Activated CD8-positive, alpha-beta memory T cell treated with anti-CD3 and anti-CD28 coated beads for 1 hour (primary cell): ENCODE measurements at places on chromosomes 13 and 19.

DNA sequence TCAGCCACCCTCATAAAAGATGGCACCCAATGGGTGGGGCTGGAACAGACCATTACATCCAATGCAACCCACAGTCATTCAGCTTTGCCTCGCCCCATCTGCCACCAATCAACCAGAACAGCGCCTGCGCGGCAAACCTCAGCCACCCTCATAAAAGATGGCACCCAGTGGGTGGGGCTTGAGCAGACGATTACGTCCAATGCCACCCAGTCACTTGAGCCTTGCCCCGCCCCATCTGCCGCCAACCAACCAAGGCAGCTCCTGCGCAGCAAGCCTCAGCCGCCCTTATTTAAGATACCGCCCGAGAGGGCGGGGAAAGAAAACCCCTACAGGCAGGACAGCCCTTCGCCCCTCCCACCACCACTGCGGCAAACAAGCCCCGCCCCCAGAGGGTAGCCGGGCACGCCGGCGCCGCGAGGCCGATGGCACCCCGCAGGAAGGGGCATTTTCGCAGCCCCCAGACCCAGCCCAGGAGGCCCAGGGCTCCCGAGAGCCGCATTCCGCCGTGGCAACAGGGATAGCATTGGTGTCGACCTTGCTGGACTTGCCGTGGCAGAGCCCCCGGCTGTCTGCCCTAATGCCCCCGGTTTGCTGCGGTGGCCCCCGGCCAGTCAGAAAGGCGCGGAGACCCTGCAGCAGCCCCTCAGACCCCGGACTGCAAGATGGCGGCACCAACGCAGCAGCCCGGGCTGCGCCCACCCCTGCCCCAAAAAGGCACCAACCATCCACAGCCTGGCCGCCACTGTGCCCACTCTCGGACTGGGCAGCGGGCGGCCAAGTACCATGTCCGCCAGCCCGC lies 675 bp downstream of the PEG3 start:
- DNase-seq = no peak

GRCh38 chr19:56351208-56351607 lies 36.6 kb upstream of the ZSCAN5A start:
- DNase-seq = no peak

GRCh38 chr13:99731747-99732146 lies 230.5 kb downstream of the TM9SF2 start:
- no peak for DNase-seq

DNA sequence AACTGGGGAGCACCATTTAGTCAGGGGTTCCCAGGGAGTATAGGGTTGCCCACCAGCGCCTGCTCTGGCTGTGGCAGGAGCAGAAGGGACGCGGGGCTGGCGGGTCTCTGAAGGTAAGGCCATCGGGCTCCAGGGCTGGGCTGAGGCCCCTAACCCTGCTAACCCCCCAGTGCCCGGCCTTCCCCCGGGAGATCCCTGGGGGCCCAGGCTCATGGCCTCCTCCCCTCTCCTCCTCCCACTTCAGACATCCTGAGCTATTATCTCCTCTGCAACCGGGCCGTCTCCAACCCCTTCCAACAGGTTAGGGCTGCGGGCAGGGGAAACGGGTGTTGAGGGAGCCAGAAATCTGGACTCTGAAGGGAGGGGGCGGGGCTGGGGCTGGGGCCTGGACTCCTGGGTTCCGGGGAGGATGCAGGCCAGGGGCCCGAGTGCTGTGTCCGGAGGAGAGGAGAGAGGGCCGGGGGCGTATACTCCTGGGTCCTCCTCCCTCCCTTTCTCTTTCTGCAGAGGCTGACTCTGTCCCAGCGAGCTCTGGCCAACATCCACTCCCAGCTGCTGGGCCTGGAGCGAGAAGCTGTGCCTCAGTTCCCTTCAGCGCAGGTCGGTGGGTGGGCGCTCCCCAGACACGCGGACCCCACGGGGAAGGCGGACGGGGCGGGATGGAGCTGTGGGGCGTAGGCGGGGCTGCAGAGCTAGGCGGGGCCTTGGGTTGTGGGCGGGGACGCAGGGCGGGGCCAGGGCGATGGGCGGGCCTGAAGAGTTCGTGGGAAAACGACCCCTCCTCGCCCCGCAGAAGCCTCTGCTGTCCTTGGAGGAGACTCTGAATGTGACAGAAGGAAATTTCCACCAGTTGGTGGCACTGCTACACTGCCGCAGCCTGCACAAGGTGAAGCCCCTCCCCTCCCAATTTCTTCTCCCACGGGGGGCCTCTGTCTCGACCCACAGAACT lies 15.3 kb downstream of the TTYH1 start:
- peak; percentile 17 for DNase-seq

- DNase-seq = no peak
Observed at GRCh38 chr13:22027566-22027965, 356.7 kb downstream of the FGF9 start.

DNA sequence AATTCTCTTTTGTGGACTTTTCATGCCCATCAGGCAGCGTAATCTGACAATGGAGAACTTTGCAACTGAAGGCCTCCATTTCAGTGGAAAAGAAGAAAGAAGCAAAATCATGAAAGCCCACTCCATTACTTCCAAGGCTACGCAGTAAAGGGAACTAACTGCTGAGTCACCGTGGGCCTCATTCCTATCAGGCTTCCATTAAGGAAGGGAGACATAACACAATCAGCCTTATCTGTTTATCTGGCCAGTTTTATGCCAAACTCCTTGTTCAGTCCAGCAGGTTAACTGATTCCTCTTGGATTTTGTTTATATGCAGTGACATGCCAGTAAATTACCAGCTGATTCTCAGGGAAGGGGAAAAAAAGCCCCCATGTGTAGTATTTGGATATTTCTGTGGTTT lies 56.8 kb upstream of the KATNAL1 start:
- DNase-seq = no peak
